ENCODE measurements at places on chromosomes 2 and 18.

DNA sequence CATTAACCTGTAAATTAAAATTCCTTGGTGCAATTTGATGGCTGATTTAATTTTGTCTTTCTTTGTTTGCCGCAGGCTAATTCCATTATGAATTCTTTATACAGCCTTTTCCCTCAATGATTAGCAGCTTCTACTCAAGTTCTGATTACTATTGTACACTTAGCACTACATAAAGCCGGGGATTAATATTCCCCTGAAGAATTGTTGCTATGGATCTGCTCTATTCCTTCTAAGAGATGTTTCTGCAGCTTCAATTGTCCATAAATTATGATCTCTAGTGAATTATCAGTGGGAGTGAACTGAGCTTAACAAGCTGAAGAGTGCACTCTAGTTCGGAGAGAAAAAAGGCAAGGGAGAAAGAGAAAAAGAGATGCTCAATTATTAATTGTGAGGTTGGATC is 433.7 kb upstream of the SPRED2 start:
- no peak for DNase-seq

DNA sequence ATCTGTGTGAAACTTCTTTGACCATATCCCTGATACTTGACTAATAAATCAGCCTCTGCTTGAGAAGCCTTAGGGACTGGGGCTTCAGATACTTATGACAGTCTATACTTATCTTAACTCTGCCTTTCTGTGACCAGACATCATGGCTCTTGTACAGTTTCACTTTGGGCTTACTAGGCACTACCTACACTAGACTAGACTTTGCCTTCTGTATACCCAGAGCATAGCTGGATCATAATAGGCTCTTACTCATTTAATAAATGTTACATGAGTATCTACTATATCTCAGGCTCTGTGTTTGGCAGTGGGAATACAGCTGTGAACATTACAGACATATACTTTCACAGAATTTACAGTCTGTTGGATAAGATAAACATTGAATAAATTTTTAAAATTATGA is 9.0 kb downstream of the UGP2 start:
- DNase-seq: no peak

DNA sequence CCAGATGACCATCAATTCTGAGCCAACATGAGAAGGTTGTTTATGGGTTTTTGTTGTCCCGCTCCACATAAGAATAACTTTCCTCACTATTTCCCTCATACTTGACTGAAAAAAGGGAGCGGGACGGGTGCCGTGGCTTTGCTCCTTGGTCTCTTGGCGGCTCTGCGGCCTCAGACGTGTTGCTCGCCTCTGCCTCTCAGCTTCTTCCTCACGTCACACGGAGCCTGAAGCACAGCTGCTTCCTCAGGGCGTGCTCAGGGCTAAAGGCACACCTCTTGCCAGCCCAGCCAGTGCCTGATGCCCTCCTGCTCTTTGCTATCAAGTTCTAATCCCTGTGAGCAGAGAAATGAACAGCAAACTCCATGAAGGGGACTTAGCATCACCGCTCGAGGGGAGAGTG is 17.9 kb upstream of the ID2 start:
- no peak for DNase-seq

- no peak for DNase-seq
These were observed 805.6 kb upstream of the ZEB2 start for GRCh38 chr2:145325485-145325884.

All from fibroblast of mammary gland (primary cell).